ENCODE measurements at places on chromosomes 4 and X. TPM values are rescaled to one million over a fixed set of nuclear protein-coding genes. Genes with fewer than 3 reads are reported as not detected.

The ASMT gene
- total RNA-seq, result not detected

The TMPRSS11A gene
- total RNA-seq, result not detected

The AMTN gene
- total RNA-seq, result not detected

The CLCN4 gene
- 5.8 TPM for total RNA-seq

The PITX2 gene
- 0.99 TPM for total RNA-seq

The RASGEF1B gene
- total RNA-seq, result under 0.01 TPM

The MAGEB1 gene
- not detected for total RNA-seq

The MAML3 gene
- total RNA-seq, result 2.3 TPM

The WDR44 gene
- total RNA-seq, result 18.3 TPM

The PNMA3 gene
- total RNA-seq, result 0.66 TPM

The TSR2 gene
- total RNA-seq, result 11.4 TPM

The CYSLTR1 gene
- total RNA-seq, result 0.29 TPM

The PPP2R2C gene
- total RNA-seq, result 0.15 TPM

The ACOT9 gene
- 54.9 TPM for total RNA-seq

The EPGN gene
- 0.17 TPM for total RNA-seq

The SPATA18 gene
- total RNA-seq, result 44.8 TPM

The SLITRK2 gene
- not detected for total RNA-seq

The HAND2 gene
- total RNA-seq, result 0.58 TPM

The BEND4 gene
- total RNA-seq, result not detected

The COL25A1 gene
- total RNA-seq, result 0.17 TPM
